ENCODE measurements at places on chromosomes 6 and 20.

GRCh38 chr6:76420094-76420493 lies 347.6 kb upstream of the IMPG1 start:
- no peak for DNase-seq

DNA sequence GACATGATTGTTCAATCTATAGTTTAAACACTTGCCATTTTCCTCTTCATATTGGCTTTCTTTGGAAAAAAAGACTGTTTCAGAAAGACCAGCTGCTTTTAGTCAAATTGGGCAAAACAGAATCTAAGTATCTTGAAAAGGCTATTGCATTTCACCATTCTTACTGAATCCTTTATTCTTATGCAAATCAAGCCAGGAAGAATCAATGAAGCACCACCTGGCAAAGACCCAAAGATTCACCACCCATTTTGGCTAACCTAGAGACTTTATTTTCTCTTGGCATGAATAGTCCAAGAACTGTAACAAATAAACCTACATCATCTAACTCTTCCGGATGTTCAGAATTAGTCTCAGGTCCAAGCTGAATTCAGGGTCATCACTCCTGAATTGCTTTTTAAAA lies 71.3 kb upstream of the EYA4 start:
- DNase-seq: no peak

DNA sequence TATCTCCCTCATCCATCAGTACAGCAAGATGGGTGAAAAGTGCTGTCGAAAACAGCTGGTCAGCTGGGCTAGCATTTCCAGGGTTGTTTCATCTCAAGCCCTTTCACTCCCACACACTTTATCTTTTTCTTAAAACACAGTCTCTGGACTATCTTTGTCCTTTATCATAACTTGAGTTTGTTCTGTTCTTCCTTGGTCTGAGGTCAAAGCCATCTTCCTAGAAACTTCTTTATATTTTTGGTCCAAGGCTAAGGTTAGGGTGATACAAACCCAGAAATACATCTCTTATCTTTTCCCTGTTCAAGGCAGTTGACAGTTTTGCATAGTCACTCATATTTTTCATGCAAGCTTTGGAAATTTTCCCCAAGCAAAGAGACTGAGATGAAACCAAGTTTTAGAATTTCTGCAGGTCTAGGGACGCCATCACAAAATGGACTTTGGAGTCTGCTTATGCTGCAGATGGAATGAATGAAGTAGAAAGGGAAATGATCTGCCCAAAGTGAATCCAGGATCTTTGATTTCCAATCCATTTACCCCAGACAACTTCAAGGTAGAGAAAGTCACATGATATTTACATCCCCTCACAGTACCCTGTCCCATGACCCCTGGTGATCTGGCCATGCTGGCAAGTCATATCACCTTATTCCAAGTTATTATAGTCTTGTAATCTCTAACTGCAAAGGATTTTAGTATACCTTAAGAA lies 297.0 kb downstream of the ZNF217 start:
- DNase-seq: no peak

GRCh38 chr6:142027074-142027473 lies 105.7 kb upstream of the GJE1 start:
- no peak for DNase-seq

GRCh38 chr6:68701159-68701558 lies 66.1 kb downstream of the ADGRB3 start:
- DNase-seq: no peak

- DNase-seq: peak; percentile 84
These were observed at the start of gene HMGA1 for GRCh38 chr6:34236443-34237315. HMGA1 (plus strand) TSS chr6:34236873; CDS start chr6:34240781, 3,908 bp downstream.

DNA sequence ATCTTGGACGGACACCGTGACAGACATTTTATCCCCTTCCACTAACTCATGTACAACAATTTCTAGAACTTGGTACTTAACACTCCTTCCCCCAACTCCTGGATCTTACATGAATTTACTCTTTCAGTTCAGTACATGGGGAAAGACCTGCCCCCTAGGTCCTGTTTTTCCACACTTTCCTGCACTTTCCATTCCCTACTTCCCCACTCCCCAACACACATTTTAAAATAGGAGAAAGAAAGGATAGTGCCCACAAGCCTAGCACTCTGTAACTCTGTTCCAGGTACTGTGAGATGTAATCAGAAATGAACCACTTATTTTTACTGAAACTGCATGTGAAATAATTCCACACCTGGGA lies 1.3 kb downstream of the ADGRG6 start:
- DNase-seq: no peak

DNA sequence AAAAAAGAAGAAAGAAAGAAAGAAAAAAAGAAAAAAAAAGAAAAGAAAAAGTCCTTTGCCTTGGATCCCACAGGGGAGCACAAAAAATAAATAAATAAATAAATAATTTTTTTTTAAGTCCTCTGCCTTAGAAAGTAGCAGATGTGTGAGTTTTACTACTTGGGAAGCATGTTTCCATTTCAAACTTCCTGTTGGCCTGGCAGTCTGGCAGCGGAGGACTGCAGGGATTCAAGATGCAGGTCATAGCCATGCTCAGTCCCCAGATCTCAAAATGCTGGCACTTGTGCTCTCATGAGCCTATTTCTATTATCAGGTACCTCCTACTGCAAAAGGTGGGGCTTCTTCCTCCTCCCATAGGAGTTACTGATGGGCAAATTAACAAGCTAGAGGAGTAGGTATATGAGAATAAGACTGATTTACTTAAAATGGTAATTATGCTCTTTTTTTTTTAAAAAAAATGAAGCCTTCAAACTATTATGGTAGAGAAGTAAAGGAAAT lies 54.2 kb upstream of the MAP7 start:
- DNase-seq: no peak

DNA sequence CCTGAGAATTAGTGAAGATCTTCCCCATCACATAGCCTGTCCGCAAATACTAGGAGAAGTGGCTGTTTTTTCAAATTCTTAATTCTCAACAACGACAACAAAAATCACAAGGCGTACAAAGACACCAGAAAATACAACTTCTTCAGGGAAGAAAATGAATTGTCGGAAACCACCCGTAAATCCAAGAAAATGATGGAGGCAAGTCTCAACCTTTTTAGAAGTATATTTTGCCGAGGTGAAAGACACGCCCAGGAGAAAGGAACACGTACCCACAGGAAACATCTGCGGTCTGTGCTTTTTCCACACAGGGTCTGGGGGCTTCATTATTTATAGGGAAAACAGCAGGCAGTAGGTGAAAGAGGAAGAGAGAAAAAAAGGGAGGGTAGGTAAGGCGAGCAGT lies 223.9 kb upstream of the GGTLC1 start:
- DNase-seq: no peak

GRCh38 chr6:111837641-111838500 lies 35.4 kb downstream of the FYN start:
- no peak for DNase-seq

DNA sequence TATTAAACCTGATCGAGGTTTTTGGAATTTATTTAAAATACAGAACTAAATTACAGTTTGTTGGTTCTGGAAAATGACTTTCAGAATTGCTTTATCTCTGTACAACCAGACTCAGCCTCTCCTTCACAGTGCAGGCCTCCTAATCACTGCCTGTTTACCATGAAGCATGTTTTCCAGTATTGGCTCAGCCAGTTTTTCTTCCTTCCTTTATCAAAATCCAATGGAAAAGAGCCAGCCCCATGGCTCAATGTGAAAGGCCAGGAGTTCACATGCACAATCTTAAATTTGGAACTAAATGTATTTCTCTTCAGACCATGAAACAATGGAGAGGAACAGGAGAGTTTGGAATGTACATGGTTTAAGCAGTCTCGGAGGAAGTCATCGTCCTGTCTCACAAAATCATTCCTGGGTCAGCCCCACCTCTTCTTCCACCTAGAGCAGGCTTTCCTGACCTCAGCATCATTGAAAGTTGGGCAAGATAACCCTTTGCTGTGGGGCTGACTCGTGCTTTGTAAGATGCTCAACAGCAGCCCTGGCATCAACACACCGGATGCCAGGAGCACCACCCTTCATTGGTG lies 680.9 kb upstream of the AGPAT4 start:
- no peak for DNase-seq

DNA sequence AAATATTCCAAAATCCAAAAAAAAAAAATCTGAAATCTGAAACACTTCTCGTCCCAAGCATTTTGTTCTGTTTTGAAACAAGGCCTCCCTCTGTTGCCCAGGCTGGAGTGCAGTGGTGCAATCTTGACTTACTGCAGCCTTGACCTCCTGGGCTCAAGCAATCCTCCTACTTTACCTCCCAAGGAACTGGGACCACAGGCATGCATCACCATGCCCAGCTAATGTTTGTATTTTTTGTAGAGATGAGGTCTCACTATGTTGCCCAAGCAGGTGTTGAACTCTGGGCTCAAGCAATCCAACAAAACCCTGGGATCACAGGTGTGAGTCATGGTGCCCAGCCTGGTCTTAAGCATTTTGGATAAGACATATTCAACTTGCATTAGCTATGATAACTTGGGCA lies 13.6 kb downstream of the SESN1 start:
- DNase-seq: no peak
